ENCODE measurements at places on chromosomes 13 and 19. TPM values are rescaled to one million over a fixed set of nuclear protein-coding genes. Genes with fewer than 3 reads are reported as not detected.

PGLYRP1 gene
- total RNA-seq: not detected

FOXA3 gene
- total RNA-seq: not detected

ADAMTSL5 gene
- 1.3 TPM for total RNA-seq

MEIOSIN gene
- not detected for total RNA-seq

TNNI3 gene
- not detected for total RNA-seq

HMGB1 gene
- total RNA-seq: 81.8 TPM

MBD3L3 gene
- total RNA-seq: not detected

FCER2 gene
- not detected for total RNA-seq

CSNK1G2 gene
- total RNA-seq: 81.9 TPM

CYP4F3 gene
- total RNA-seq: not detected

ZNF486 gene
- 3.4 TPM for total RNA-seq

TMC4 gene
- 0.15 TPM for total RNA-seq
